Effector CD4-positive, alpha-beta T cell (primary cell): ENCODE measurements at places on chromosomes 5 and 9.

DNA sequence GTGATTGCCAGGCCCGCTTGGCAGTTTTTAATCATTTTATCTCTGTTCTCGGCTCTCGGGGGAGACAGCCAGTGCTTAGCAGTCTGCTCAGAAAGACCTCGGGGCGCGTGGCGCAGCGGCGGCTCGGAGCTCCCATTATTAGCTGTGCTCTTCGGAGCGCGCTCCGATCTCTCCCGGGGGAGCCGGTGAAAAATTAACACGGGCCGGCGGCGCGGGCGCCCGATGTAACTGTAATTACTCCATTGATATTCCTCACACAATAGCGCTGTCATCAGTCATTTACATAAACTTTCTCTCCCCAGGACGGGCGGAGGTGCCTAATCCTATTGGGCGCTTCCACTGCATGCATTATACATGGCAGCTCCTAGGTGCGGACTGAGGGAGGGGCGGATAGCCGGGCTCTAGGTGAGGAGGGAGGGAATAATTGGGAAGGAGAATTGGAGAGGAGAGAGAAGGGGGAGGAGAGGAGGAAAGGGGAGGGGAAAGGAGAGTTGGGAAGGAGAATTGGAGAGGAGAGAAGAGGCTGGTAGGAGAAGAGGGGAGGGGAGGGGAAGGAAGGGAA, 24.9 kb downstream of the LMX1B start:
- no peak for DNase-seq

GRCh38 chr9:109401169-109401989, 80.5 kb upstream of the EPB41L4B start:
- DNase-seq = no peak

- no peak for DNase-seq
Observed at GRCh38 chr5:121415270-121415669, 436.4 kb upstream of the FTMT start.

GRCh38 chr9:93960221-93960970, 5.2 kb upstream of the BARX1 start:
- no peak for DNase-seq

DNA sequence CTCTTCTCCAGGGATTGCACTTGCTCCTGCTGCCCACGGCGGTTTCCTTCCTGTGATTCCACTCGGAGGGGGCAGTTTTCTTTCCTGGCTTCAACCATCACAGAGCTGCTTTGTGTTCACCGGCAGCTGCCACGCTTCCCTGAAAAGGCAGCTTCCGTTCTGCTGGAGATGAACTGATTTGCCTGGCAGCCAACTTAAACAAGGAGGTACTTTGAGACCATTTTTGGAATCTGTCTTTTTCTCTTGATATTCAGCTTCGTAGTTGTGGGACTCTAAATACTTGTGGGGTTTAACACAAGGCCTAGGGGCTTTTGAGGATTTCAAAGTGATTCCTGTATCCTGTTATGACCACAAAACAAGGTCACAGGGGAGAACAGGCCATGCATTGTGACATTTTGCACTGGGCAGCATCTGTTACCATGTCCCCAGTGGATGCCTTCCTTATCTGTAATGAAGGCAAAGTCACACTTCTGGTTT, 192.0 kb downstream of the MTRR start:
- no peak for DNase-seq

DNA sequence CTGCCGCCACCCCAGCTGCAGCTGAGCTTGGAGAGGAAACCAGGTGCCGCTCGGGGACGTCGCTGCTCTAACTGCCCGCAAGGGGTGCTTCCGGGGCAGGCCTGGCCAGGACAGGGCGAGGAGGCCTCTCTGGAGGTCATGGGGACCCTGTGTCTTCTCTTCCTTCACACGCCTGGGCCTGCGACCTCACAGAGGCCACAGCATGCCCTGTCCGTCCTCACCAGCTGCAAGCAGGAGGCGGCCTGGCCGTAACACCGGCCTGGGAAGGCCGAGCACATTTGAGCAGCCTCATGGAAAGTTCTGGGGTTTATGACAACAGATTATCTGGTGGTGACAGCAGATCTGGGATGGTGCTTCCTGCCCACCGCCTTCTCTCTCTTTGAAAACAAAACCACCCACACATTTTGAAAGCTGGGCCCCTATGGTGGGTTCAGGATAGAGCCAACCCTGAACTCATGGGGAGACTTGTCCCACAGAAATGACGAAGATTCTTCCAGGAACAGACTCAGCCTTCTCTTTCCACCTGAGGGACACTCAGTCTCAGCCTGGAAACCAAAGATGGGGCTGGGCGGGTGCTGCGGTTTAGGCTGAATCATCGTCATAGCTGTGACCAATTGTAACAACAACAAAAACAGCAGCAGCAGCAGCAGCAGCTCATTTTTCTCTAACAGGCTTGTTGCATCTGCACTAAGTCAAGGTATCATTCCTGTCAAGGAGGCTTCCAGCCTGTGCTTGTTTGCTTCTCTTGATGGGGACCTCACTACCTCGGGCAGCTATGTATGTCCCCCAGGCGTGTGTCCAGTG, 99.6 kb upstream of the RAPGEF1 start:
- peak; percentile 14 for DNase-seq

GRCh38 chr9:38626006-38626405, 5.6 kb upstream of the ANKRD18A start:
- DNase-seq = no peak

GRCh38 chr9:103988821-103989220, 105.3 kb upstream of the SMC2 start:
- DNase-seq = no peak

GRCh38 chr9:38240051-38240450, 152.5 kb upstream of the ALDH1B1 start:
- no peak for DNase-seq

DNA sequence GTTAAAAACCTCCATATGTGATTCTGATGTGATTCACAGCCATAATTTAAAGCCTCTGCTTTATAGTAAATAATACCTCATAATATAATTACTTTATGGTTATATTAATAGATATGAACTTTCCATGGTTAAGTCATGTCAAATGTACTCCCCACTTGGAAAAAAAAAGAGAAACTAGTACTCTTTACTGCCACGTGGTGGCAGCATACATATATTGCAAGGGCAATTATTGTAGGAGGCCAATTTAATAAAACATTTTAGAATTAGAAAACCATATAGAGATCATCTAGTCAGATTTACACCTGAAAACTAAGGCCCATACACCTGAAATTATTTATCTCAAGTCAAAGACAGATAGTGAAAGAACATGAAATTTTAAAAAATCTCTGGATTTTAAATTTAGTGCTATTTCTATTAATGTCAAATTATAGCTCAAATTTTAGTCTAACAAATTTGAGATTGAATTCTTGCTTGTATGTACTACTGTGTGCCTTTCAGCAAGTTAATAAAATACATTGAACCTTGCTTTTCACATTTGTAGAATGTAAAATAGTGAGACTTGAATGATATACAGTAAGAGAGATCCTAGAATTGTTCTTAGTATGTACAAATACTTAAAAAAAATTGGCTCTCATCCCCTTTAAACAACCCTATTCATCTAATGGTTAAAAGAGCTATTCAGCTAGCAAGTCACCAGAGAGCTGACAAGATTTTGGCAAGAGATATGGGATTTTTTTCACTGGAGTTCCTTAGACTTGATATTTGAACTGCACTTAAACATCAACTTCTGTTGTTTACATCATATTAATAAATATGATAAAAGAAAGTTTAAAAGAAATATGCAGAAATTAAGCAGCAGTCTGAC, 603.8 kb downstream of the TLE4 start:
- DNase-seq = no peak

DNA sequence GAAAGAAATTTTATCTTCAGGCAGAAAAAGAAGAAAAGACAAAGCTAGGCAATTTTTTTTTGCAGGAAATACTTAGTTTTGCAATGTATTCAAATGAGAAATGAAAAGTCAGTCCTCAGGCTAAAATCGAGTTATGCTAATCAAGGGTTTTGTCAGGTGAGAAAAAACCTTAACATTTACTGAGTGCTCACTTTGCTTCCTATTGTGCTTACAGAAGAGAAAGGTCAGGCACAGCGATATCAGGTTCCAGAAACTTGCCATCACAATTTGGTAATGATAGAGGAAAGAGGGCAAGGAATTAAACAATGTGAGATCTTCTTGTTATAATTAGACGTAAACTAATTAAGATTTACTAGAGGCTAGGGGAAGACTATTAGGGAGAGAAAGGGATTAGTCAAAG, 431.7 kb upstream of the CTNND2 start:
- no peak for DNase-seq

GRCh38 chr9:91751922-91752321, 198.1 kb downstream of the ROR2 start:
- no peak for DNase-seq

GRCh38 chr5:139797335-139797734, 1.7 kb downstream of the PSD2 start:
- no peak for DNase-seq

GRCh38 chr5:55176176-55176818, 3.3 kb upstream of the CDC20B start:
- DNase-seq = no peak

DNA sequence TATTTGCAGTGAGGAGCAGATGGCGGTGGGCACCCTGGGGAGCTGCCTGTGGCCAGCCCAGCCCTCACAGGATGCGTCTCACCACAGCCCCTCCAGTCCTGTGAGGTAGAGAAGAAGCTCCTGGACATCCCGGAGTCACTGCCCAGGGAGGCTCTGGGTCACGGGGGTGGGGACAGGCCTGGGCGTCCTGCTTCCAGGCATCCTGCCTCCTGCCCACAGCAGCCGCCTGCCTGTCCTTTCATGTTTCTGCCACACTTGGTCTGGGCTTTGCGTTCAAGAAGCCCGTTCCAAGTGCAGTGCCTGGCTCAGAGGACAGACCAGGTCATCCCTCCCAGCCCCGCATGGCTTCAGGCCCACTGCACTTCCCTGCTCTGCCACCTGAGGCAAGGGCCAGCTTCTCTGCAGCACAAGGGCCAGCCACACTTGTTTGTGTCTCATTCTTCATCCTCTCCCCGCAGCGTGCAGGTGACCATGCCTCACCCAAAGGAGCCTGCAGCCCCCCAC, 38.2 kb downstream of the ZDHHC11B start:
- no peak for DNase-seq

DNA sequence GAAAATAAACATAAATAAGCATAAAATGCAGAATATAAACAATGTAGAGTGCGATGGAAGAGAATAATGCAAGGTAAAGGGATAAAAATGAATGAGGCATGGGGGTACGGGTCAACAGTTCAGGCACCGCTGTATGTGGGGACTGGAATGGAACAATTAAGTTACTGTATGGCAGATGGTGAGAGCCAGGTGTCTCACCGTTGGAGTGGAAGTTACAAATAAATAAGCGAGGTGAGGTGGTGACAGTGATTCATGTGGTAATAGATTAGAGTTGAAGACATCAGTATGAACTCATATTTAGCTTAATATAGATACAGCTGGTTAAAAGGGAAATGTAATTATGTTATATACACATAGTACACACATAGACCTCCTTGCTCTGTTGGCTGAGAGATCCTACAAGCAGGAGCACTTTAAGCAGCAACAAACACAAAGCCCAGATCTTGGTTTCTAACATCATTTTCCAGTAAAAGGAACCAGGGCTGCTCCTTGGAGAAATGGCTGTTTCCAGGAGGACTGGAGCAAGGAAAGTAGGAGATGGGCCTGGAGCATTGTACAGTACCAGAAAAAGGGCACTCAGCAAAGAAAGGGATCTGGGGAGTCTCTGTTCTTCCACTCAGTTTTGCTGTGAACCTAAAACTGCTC, 2.4 kb upstream of the OMD start:
- no peak for DNase-seq

DNA sequence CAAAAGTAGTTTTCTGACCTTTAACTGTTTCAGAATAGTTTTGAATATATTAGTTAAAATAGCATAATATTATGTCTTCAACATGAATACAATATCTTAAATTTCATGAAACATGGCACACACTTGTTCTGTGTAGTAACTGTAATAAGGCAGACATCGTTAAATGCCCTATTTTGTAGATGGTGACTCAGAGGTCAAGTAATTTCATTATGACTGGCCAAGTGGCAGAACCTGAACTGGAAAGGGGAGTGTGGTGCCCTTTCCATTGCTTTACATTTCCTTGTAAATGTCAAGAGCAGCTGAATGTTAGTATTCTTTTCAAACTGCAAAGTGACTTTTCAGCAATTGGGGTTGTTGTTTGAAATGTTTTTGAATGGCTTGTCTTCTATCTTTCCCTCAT, 201.2 kb upstream of the CDKN2B start:
- no peak for DNase-seq

DNA sequence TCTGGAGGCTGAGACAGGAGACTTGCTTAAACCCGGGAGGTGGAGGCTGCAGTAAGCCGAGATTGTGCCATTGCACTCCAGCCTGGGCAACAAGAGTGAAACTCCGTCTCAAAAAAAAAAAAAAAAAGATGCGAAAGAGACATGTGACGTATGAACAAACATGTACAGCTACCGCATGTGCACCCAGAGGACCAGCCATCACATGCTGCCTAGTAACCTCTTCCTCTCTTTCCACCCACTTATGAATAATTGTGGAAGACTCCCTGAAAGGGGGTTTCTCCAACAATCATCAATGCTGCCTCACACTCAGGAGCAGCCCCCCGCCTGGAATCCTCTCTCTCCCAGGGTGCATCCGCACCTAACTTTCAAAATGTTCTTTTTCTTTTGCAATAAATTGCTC, 2.2 kb downstream of the SARDH start:
- no peak for DNase-seq

DNA sequence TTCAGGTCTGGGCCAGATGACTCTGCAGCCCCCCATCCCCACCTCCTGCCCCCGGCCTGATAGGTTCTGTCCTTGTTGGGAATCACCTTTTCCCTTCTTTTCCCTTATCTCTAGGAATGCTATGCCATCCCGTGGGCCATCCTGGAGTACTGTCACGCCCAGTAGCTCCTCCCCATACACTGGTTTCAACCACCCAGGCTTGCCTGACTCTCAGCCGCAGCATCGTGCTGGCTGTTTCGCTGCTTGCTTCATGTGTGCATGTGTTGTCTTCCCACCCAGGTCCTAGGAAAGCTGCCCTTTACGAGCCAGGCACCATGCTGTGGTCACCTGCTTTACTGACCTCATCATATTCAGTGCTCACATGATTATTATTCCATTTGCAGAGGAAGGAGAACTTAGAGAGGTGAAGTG, 71.8 kb downstream of the ANGPTL2 start:
- DNase-seq = no peak

DNA sequence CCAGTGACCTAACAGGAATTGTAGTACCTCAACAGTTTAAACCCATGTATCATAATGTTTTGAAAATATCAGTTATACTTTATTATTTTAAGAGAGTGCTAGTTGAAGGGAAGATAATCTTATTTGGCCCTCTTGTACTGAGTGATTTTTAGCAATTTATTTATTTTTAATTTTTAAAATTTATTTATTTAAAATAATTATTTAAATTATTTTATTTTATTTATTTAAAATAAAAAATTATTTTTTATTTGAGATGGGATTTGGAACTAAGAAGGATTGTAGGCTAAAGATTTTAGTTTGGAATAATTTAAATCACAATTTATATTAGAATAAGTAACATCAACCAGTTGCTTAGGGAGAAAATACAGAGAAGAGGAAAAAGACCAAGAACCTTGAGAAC, 54.2 kb downstream of the NAA35 start:
- no peak for DNase-seq

DNA sequence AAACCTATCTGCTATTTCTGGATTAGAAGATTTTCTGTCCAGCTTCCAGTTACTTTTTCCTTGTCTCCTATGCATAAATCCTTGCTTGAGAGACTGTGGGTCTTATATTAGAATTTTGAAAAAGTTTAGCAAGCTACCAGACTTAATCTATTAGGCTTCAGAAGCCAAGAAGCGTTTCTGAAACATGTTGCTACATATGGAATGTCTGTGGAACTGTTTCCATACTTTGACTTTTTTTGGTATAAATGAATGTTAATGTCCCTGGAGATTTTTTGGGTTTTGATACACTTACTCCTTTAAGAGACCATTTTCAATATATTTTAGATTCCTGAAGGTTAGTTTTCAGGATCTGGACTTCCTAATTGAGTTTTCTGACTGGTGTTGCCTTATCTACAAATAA, 191.4 kb upstream of the SGCD start:
- DNase-seq = no peak
